ENCODE measurements at places on chromosomes 7 and 10. TPM values are rescaled to one million over a fixed set of nuclear protein-coding genes. Genes with fewer than 3 reads are reported as not detected.

The TACC2 gene
- 55.3 TPM for polyA plus RNA-seq

DNA sequence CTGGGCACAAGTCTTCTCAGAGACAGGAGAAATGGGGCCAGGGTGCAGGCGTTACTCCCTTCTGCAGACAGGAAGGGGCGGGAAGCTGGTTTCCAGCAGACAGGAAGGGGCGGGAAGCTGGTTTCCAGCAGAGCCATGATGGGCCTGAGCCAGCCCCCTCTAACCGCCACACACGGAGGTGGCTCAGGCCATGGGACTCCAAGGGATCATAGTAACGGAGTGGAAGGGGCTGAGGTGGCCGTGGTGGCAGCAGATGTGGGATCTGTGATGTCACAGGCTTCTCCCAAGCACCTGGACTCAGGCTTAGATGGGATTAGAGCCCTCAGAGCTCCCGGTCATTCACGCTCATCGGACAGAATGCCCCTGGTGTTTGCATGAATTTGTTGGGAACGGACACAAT lies 177.8 kb downstream of the USP6NL start:
- DNase-seq: no peak

DNA sequence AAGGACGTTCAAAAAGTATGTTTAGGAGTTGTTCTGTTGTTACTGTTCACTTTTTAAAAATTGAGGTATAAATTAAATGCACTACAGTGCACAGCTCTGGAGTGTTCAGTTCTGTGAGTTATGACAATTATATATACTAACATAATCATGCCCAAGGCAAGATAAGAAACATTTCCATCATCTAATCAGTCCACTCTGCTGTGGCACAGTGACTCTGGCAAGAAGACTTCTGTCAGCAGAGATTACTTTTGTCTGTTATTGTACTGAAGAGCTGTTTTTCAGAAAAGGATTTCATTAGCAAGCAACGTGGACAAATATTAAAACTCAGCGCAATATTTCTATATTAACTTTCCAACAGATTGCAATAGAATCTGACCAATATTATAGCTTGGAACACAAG lies 32.0 kb downstream of the ICA1 start:
- no peak for DNase-seq

- DNase-seq: no peak
These were observed 110.2 kb downstream of the SRI start for GRCh38 chr7:88109612-88110011.

DNA sequence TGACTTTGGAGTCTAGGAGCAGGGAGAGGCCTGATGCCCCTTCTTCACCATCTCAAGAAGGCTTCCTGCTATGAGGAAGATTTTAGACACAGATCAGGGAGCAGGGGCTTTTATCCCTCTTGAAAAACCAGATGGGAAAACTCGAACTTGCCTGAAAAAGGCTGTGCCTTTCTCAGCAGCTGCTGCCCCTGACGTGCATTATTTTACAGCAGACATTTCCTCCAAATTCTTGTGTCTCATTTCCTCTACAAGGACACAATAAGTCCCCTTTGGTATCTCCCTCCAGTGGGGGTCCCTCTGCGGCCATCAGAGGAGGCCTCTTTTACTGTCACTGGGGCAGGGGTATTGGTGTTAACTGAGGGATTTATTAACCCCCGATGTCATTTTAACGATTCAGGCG lies 38.0 kb upstream of the AQP1 start:
- no peak for DNase-seq
